Glomerular endothelial cell (primary cell): ENCODE measurements at places on chromosomes 12 and 14. TPM values are rescaled to one million over a fixed set of nuclear protein-coding genes. Genes with fewer than 3 reads are reported as not detected.
A peak's percentile ranks its signal among the peaks of the same experiment; 100 is the strongest.

GPR84 gene
- not detected in 2 replicates for total RNA-seq

FOXG1 gene
- not detected in 2 replicates for total RNA-seq

PZP gene
- total RNA-seq = 0.24 and 0.70 TPM in 2 replicates

CLEC1B gene
- 0.18 TPM in 1 of 2 replicates, not detected in the other for total RNA-seq

BBOF1 gene
- 0.92 and 2.2 TPM in 2 replicates for total RNA-seq

MGST1 gene
- 4.7 and 26.9 TPM in 2 replicates for total RNA-seq

DNA sequence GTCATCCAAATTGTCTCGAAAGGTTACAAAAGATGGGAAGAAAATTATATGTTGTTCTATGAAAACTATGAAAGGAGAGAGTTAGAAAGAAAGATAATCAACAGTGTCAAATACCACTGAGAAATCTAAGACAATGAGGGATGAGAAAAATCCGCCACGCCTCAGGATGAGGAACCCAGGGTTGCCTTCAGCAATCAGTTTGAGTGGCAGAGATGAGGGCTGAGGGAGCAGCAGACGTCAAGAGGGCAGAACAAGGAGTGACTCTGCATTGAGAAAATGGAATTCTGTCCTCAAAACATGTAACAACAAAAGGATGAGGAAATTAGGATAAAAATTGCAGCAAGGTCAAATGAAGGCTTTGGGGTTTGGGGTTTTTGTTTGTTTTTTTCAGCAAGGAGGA lies 18.3 kb upstream of the OXA1L start:
- DNase-seq = no peak

- DNase-seq = no peak
Observed at GRCh38 chr12:69330475-69331473, 17.4 kb upstream of the LYZ start.

- no peak for DNase-seq
Observed at GRCh38 chr14:30990770-30991169, 34.7 kb upstream of the AP4S1 start.

- no peak for DNase-seq
Observed at GRCh38 chr14:22598896-22599244, 770 bp downstream of the ABHD4 start.

GRCh38 chr12:76329159-76329558 lies 19.1 kb downstream of the BBS10 start:
- DNase-seq = peak; percentile 25

- DNase-seq = no peak
Observed at GRCh38 chr12:121774968-121775474, 18.5 kb downstream of the RHOF start.

DNA sequence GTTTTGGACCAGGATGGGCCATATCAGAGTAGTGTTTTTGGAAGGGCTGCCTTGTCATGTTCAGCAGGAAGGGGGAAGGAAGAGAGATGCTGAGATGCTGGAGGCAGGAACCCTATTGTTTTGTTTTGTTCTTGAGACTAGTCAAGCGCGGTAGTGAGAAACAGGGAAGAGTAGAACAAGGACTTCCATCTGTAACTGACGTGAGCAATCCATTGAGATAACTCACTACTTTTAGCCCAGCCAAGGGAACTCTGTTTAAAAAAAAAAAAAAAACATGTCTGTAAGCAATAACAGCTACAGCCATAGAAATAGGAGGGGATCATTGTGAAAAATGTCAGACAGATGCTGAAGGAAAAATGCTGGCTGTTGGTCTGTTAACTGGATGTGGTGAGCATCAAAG lies 34.0 kb downstream of the CD9 start:
- DNase-seq = no peak

DNA sequence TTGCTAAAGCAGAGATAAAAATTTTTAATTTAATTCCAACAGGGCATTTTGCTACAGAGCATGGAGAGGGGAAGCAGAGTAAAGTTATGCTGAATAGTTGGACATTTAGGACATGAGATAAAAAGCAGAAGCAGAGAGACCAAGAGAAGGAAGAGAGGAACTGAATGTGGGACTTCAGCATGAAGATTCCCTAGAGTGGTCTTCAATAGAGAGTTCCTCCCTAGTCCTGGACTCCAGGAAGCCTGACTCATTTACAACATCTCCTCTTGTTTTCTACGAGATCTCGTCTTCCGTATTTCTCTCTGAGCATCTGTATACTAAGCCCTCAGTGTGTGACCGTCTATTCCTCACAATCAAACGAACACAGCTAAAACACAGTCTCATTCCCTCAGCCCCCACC lies 35.2 kb upstream of the IFT81 start:
- no peak for DNase-seq

- no peak for DNase-seq
Observed at GRCh38 chr12:117842630-117843029, 126.2 kb downstream of the KSR2 start.

- no peak for DNase-seq
Observed at GRCh38 chr12:12749433-12749832, 32.3 kb downstream of the CDKN1B start.

GRCh38 chr12:93943780-93944179 lies 204.6 kb upstream of the PLXNC1 start:
- no peak for DNase-seq

DNA sequence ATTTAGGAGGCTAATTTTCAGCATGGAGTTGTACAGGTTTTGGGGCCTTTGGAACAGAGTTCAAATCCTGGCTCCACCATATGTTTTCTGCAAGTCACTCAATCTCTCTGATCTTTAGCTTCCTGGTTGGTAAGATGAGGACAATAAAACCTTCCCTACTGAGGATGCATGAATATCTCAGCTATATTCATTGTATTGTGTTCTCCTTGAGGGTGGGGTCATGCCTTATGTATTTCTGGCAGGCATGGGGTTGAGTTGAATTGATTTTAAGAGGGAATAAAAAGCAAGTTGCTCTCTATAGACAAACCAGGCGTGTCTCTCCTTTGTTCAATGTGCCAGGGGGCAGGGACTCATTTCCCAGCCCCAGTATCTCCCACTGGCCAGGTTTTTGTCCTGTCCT lies 173.1 kb downstream of the C12orf75 start:
- no peak for DNase-seq

- no peak for DNase-seq
Observed at GRCh38 chr14:24260026-24260779, 2.8 kb downstream of the TGM1 start.

DNA sequence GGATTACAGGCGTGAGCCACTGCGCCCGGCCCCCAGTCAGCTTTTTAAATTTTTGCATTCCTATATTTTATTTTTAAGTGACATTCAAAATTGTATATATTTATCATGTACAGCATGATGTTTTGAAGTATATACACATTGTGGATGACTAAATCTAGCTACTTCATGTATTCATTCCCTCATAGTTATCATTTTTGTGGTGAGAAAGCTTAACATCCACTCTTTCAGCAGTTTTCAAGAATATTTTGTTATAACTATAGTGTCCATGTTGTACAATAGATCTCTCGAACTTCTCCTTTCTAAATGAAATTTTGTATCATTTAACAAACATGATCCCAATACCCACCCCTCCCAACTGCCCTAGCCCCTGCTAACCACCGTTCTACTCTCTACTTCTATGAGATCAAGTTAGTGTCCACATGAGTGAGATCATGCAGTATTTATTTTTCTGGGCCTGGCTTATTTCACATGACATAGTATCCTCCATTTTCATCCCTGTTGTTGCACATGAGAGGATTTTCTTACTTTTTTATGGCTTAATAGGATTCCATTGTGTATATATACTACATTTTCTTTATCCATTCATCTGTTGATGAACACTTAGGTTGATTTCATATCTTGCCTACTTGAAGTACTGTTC lies 8.8 kb upstream of the HEBP1 start:
- no peak for DNase-seq

DNA sequence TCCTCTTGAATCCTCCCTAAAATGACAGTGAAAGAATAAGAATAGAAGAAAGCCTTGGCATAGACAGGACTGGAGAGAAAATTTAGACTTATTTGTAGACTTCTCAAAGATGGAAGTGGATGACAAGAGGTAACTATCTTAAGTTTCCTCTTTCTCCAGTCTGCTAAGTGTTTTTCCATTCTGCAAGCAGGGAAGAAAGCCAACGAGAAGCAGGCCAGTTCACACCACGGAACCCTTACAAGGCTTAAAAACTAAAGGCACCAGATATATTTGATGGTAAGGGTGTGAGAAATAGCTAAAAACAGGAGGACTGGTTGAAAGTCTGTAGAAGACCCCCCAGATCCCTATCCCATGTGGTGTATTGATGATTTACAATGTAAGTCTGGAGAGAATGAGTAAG lies 82.9 kb upstream of the GPHB5 start:
- DNase-seq = no peak

DNA sequence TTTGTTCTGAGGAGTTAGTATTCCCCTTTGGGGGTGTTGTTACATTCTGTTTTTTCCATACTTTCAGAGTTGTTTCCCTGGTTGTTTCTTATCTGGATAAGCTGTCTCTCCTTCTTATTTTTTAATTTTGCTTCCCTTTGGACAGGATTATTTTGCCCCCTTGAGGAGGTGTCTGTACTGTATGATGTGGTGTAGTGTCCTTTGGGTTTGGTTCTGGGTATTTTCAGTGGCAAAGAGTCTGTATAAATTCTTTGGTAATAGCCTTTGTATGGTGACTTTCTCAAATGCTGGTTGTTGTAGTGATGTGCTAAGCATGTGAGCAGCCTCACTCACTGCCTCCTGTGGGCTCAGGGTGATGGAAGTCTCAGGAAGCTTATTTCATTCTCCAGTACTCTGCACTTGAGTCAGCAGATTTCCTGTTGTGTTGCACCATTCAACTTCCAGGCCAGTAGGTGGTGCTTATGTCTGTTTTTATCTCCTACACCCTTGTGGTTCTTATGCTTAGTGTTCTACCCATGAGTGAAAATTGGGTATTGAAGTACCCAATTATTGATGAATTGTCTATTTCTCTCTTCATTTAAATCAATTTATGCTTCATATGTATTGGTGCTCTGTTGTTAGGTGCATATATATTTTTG lies 103.3 kb upstream of the PMCH start:
- peak; percentile 45 for DNase-seq

DNA sequence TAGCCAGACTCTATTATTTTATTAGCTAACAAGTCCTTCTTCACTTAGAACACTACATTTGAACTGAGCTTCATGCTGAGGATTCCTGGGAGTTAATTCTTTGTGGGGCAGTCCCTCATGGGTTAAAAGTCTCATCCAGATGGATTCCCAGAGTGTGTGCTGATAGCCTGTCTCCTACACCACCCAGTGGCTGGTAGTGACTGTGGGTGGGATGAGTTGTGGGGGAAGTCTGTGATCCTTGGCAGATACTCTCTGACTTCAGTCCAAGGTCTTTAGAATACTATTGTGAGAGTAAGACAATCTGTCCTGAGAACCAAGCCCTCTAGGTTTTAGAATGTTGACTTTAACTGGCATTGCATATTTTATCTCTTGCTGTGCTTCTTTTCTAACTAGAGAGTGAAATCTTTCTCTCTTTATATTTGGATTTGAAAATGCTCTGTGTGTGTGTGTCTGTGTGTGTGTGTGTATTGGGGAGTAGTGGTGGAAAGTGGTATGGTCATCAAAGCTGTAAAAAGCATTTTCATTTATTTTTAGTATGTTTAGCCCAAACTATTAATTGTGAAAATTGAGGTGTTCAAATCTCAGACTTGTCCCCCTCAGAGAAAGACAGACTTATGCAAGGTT lies 37.3 kb downstream of the AKAP6 start:
- no peak for DNase-seq

DNA sequence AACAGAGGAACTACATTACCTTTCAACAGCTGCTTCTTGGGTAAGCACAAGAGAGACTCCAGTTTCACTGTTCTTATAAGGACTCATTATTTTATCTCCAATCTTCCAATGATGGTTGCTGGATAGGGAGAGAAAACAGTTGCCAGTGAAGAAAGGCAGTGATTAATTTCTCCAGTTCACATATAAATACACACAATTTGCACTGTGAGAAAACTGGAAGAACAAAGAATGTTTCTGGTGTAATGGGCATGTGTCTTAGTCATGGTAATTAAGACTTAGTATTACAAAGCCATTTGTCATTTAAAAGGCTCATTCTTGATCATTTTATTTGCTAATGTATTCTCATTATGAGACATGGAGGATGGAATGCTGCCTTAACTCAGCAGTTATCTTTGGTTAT lies 78.0 kb upstream of the FAR2 start:
- DNase-seq = no peak

- DNase-seq = no peak
Observed at GRCh38 chr14:87334997-87335685, 657.8 kb downstream of the GALC start.

GRCh38 chr14:70563869-70564268 lies 29.1 kb upstream of the ADAM20 start:
- DNase-seq = no peak

GRCh38 chr12:55666508-55666907 lies 29.8 kb downstream of the OR10P1 start:
- DNase-seq = no peak

- DNase-seq = no peak
Observed at GRCh38 chr12:105253866-105254513, 18.0 kb upstream of the APPL2 start.

- DNase-seq = no peak
Observed at GRCh38 chr12:24307716-24308335, 358.4 kb upstream of the SOX5 start.

DNA sequence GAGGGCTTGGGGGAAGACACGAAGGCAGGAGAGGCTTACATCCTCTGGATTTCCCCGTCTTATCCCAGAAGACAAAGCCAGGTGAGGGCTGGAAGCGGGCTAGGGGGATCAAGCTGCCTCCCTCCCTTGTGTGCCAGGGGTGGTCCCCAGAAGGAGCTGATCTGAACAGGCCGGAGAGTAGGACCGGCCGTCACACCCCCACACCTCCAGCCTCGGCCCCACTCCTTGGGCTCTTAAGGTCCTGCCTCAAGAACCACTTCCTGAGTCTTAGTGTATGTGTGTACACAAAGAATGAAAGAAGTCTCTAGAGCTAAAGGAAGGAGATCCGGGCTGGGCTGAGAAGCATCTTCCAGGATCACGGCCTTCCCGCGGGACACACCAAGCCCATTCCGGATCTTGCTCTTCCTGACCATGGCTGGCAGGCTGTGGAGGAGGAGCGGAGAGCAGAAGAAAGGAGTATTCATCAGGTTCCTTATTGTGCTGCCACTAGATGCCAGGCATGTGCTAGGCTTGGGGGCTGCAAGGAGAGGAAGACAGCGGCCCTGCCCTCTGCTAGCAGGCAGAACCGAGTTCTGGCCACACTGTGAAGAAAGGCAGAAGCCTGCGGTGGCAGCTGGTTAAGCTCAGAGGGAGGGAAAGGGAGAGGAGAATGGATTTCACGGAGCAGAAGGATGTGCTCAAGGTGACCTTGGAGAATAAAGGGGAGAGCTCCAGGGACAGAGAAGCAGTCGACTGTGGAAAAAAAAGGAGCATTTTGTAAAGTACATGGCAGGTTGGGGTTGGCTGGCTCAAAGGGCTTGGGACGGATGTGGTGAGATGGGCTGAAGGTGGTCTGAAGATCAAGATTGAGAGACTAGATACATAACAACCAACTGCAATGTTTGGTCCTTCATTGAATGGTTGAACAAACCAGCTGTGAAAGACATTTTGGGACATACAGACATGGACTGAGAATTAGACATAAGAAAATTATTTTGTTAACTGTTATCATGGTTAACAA lies 1.3 kb upstream of the CD63 start:
- DNase-seq = no peak

DNA sequence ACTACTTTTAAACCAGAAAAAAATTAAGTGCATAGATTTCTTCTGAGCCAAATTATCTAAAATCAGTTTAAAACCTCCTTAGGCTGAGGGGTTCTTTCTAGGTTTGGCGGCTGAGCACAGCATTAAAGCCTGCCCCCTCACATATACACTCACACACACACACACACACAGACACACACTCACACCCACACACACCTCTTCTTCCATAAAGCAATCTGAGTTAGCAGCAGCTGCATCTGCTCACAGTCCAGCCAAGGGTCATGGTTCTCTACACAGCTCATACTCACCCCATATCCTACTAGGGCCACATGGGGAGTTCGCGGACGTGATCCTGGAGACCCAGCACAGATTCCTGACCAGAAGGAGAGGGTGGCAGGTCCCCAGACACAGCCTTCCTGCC lies 12.4 kb downstream of the SYNDIG1L start:
- no peak for DNase-seq
